ENCODE measurements at places on chromosomes 3 and 15.

GRCh38 chr3:39848365-39848764 lies 39.0 kb downstream of the MYRIP start:
- DNase-seq = no peak

GRCh38 chr15:60534546-60534945 lies 55.6 kb upstream of the ICE2 start:
- DNase-seq = no peak

- no peak for DNase-seq
These were observed 20.2 kb upstream of the KIF23 start for GRCh38 chr15:69393831-69394491.

DNA sequence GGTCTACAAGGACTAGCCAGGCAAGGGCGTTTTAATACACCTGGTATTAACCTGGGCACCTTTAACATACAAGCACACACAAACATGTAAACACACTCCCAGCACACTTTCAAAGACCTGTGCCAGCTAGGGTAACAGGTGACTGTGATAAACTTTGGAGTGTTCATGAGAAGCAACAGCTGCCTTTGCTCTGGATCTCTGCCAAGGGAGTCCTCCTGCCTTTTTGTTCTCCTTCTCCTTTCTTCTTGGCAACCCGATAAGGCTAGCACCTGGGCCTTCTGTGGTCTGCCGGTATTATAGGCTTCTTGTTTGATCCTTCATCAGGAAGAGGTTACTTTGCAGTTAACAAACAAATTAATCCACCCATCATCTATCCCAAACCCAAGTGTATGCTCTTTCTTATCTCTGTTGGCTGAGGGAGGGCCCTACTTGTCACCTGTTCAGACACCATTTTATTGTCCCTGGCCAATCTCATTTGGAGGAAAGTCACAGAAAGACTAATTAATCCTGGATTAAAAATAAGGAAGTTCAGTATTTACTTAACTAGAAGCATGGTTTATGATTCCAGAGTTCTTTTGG lies at the start of gene RETNLB:
TSS of gene RETNLB (minus strand) at position 7 of the 579 bp plus-strand sequence. CDS start 225 bp downstream, outside the sequence.
- DNase-seq = no peak

- DNase-seq = no peak
These were observed 13.1 kb downstream of the MME start for GRCh38 chr3:155093261-155093660.

GRCh38 chr15:31458596-31459399 lies 132.2 kb downstream of the KLF13 start:
- peak; percentile 74 for DNase-seq

Data from fibroblast of villous mesenchyme (primary cell).